ENCODE measurements at places on chromosomes 16 and 17.

DNA sequence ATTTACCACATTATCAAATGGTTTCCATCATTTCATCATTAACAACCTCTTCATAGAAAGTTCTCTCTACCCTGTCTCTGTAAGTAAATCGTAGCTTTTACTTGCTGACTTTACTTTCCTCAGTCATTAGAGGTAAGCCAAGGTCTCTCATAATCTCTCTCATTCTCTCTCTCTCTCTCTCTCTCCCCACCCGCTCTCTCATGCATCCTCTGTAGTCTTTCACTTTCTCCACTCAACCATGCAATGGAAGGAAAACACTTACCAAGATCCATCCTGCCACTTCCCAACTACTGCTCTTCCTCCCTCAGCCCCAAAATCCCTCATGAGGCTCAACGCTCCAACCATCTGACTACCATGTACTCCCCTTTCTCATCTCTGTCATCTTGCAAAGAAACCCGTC lies 6.1 kb downstream of the CEP112 start:
- DNase-seq: no peak

DNA sequence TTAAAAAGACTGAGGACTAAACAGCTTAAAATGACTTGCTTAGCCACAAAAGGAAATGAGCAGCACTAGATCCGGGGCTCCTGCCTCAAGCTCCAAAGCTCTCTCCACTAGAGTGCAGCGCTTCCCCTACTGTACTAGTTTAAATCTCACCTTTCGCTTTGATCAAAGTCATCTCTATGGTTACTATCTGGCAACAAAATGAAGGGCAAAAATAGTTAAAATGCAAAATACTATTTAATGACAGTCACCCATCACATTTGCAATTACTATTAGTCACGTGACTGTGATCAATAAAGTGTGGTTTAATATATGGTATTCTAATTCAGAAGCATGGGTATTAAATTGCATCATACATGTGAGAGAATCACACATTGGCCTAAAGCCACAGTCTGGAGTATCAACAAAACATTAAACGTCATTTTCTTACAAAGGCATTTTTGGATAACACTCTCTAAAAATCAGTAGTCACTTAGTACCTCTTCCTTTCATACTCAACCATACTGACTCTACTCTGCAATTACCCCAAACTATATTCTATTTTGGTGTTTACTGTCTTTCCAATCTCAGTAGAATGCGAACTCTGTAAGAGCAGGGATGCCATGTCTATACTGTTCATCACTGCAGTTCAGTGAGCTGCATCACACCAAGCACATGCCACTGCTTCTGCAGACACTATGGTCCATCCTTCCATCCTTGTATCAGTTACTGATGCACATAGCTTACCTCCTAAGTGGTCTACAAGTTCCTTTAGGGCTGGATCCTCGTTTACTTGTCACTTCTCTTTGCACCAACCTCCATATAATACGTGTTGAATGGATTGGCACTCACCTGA lies 6.2 kb downstream of the PSMD12 start:
- DNase-seq: peak; percentile 35

- DNase-seq: no peak
These were observed 11.0 kb upstream of the CCR7 start for GRCh38 chr17:40576113-40576740.

GRCh38 chr16:86444261-86444660 lies 66.1 kb upstream of the FOXF1 start:
- DNase-seq: no peak

DNA sequence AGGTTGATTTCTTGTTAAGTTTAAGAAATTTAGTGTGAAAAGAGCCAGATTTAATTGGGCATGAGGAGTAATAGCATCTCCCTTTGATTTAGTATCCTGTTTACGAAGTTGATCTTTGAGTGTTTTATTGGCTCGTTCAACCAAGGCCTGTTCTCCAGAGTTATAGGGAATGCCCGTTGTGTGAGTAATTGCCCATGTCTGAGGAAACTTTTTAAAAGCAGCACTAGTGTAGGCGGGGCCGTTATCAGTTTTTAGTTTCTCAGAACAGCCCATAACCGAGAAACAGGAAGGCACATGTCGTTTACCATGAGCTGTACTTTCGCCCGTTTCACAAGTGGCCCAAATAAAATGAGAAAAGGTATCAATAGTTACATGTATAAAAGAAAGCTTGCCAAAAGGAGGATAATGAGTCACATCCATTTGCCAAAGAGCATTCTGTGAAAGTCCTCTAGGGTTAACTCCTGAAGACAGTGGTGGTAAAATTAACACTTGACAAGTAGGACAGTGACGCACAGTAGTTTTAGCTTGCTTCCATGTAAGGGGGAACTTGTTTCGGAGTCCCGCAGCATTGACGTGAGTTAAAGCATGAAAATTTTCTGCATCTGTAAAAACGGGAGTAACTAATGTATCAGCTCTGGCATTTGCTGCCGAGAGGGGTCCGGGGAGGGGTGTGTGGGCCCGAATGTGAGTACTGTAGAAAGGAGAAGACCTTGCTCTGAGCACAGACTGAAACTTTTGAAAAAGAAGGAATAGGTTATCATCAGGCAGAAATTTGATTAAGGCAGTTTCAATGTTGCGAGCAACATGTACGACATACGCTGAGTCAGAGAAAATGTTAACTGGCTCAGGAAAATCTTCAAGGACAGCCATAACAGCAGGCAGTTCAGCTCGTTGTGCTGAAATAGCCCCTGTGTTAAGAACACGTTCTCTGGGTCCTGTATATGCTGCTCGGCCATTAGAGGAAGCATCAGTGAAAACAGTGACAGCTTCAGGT lies 18.5 kb upstream of the KCTD5 start:
- DNase-seq: peak; percentile 20

GRCh38 chr17:45004388-45004787 lies 36.3 kb upstream of the C1QL1 start:
- DNase-seq: no peak

- DNase-seq: no peak
These were observed 5.5 kb upstream of the NKD1 start for GRCh38 chr16:50542703-50543102.

- DNase-seq: peak; percentile 44
These were observed 5.3 kb downstream of the ZNF469 start for GRCh38 chr16:88387941-88388627.

DNA sequence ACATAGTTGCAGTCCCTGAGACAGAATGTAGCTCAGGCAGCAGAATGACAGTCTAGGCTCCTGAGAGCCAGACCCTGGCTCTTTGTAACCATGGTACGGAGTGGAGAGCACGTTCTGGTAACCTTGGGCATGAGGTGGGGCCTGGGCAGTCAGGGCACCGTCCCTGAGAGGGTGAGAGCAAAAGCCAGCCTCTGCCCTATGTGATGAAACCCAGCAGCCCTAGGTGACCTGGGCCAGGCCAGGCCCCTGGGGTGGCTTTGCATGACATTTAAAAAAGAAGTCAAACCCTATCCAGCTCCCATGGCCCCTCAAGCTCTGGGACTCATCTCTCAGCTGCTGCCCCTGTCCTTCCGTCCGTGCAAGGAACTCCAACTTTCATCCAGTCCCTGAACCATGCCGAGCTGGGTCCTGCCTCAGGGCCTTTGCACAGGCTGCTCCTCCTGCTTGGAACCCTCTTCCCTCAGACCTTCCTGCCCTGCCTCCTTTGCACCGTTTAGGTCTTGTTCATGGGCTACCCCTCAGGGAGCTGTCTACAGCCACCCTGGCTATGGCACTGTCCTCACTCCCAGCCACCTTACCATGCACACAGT lies 188.6 kb downstream of the NTN1 start:
- no peak for DNase-seq
